Right renal pelvis (tissue), 4 donors: ENCODE measurements at places on chromosomes 4 and X. TPM values are rescaled to one million over a fixed set of nuclear protein-coding genes. Genes with fewer than 3 reads are reported as not detected.

PHOX2B gene
- polyA plus RNA-seq = 0.08 TPM

DNA sequence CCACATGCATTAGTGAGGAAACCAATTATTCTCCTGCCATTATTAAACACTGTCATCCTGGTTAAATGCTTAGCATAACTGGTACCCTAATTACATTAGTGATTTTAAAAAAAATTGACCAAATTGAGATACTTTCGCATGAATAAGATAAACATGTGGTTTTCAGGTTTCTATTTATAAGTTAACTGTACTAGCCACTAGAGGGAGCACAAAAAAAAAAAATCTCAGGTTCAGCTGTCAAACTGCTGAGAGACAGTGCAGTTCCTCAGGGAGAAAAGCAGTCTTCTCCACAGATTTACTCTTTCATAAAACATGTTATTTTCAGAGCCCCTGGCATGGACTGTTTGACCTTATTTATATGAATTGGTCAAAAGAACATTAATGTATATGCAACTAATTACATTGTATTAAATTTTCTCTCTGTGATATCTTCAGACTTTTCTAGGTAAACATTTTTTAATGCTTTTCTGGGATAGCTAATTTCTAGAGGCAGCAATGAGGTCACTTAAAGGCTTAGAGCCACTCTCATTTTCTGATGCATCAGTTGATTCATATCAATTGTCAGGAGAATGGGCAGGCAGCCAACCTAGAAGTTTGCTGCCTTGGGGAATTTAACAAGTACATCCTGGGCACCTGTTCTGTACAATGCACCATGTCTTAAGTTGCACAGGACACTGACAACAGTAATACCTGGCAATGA is 167.5 kb downstream of the CDS1 start:
- DNase-seq = no peak

DNA sequence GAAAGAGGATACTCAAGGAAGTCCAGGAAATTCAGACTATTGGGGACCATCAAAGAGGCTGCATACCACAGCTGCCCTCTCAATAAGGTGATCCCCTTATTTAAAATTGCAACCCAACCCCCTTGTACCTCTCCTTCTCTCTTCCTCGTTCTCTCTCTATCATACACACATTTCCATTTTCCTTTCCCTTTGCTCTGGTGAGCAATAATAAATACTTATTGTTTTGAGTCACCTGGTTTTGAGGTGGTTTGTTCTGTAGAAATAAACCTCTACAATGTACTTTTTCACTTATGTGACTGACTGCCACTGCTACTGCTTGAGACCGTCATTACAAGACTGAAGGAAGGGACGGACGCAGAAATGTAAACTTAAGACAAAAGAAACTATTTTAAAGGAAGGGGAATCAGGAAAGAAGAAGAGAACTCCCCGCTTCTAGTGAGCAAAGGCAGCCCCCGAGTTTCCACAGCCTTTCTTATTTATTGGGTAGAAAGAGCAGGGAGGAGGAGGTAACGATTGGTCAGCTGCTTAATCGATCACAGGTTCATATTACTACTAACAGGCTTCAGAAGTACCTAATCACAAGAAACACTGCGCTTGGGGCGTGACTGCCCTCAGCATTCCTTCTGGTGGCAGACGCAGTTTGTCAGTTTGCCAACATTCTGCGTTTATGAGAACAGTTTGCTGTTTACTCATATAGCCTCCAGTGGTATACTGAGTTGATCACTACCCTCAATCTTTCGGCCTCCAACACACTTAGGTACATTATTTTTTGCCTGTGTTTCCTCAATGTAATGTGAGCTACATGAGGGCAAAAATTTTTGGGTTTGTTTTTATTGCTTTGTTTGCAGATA is 16.9 kb upstream of the TMEM165 start:
- no peak for DNase-seq

CDX4 gene
- polyA plus RNA-seq = not detected

DNA sequence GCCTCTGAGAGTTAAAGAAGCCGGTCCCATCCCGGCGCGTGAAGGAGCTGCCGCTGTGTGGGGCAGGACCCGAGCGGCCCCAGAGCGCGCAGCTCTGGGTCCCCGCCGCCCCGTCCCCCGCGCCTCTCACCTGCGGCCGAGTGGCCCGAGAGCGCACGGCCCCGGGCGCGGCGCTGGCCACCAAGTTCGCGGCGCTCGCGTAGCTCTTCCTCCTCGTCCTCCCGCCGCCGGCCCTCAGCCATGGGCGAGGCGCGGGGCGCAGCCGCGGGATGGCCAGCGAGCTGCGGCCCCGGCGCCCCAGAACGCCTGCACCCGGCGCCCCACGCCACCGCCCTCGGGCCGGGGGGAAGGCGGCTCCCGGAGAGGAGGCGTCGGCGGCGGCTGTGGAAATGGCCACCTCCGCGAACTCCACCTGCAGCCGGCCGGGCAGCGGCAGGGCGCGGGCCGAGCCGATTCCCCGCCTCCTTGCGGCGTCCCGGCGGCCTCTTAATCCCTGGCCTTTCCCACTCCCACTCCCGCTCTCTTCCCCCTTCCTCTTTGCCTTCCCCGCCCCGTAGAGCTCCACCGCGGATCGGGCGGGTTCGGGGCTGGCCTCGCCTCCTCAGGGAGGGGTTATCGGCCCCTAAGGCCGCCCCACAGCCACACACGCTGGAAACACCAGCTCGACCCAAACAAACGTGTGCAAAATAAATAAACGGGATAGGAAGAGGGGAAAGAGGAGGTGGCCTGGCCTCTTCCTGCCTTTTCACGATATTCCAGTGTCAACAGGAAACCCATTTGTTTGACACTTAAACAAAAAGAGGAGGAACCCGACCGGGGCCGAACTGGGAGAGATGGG is at the start of gene SH3D19:
TSS of gene SH3D19 (minus strand) at position 495 of the 838 bp plus-strand sequence. CDS start at position 242, 253 bp downstream.
- DNase-seq = peak; percentile 47

TBC1D8B gene
- 6.1 TPM for polyA plus RNA-seq

FAM114A1 gene
- 35.0 TPM for polyA plus RNA-seq

- no peak for DNase-seq
Observed at GRCh38 chr4:173642509-173642908, 112.5 kb upstream of the HAND2 start.

- no peak for DNase-seq
Observed at GRCh38 chrX:33721927-33722326, 410.2 kb downstream of the FAM47A start.

- no peak for DNase-seq
Observed at GRCh38 chrX:118761939-118762707, 34.7 kb downstream of the IL13RA1 start.

GRCh38 chrX:12447448-12448064 is 309.3 kb downstream of the FRMPD4 start:
- DNase-seq = no peak

GRCh38 chr4:105845559-105845958 is 49.7 kb upstream of the NPNT start:
- no peak for DNase-seq

GRCh38 chr4:39812500-39812899 is 114.6 kb downstream of the UBE2K start:
- DNase-seq = no peak

GRCh38 chr4:173958445-173958844 is 325.0 kb downstream of the FBXO8 start:
- DNase-seq = no peak

ENPEP gene
- 182 TPM for polyA plus RNA-seq

DNA sequence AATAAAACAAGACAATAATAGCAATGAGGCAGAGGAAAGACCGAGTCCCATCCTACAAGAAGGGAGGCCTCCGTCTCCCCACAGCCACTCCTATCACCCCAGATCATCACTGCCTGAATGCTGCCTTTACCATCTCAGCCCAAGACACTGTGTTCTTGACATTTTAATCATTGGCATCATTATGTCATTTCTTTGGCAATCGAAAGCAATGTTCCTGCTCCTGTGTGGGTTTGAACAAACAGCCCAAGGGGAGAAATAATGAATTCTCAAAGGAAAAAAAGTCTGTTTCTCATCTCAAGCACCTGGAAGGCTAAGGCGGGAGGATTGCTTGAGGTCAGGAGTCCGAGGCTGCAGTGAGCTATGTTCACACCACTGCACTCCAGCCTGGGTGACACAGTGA is 73.0 kb upstream of the ACSL1 start:
- no peak for DNase-seq

DNA sequence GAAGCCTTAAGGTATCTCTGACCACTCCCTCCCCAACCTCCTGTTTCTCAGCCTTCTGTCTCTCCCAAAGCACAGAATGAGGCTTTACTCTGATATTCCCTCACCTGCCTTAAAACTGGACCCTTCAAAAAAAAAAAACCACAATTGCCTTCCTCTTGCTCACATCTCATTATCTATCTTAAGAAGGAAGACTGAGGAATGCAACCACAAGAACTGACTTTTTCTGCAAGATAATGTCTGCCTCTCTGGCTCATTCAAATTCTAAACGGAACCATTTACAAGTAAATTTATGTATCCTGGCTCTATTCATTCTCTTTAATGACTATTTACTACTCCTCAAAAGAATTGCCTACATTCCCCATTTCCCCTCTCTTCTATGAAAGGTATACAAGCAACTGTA is 545.5 kb upstream of the HTR2C start:
- DNase-seq = no peak

GRCh38 chr4:8110071-8110986 is 48.3 kb downstream of the ABLIM2 start:
- no peak for DNase-seq

FRG1 gene
- polyA plus RNA-seq = 66.7 TPM

- no peak for DNase-seq
Observed at GRCh38 chrX:124224528-124224927, 107.9 kb upstream of the TEX13D start.

PHF8 gene
- 27.1 TPM for polyA plus RNA-seq

GRCh38 chr4:773214-773613 is 52.7 kb downstream of the CPLX1 start:
- DNase-seq = no peak

DNA sequence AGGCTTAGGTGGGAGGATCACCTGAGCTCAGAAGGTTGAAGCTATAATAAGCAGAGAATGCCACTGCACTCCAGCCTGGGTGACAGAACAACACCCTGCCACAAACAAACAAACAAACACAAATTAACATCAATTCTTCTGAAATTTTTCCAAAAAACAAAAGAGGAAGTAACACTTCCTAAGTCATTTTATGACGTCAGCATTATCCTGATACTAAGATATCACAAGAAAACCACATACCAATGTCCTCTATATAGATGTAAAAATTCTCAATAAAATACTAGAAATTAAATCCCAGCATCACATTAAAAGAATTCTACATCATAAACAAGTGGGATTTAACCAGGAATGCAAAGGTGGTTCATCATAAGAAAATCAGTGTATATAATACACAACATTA is 64.4 kb upstream of the STK26 start:
- DNase-seq = no peak
